GM12878 (cell line): ENCODE measurements at places on chromosomes 12 and 14.

DNA sequence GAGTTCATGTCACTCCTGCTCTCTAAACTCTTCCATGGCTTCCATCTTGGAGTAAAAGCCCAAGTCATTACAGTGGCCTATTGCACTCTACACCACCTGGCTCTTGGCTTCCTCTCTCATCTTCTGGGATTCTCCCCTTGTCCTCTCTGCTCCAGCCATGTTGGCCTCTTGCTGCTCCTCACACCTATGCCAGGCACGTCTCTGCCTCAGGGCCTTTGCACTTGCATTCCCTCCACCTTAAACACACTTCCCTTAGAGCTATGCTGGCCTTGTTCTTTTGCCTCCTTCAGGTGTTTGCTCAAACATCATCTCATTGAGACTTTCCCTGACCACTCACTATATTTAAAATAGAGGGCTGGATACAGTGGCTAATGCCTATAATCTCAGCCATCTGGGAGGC, 23.3 kb upstream of the RPH3A start:
- no peak for DNase-seq

DNA sequence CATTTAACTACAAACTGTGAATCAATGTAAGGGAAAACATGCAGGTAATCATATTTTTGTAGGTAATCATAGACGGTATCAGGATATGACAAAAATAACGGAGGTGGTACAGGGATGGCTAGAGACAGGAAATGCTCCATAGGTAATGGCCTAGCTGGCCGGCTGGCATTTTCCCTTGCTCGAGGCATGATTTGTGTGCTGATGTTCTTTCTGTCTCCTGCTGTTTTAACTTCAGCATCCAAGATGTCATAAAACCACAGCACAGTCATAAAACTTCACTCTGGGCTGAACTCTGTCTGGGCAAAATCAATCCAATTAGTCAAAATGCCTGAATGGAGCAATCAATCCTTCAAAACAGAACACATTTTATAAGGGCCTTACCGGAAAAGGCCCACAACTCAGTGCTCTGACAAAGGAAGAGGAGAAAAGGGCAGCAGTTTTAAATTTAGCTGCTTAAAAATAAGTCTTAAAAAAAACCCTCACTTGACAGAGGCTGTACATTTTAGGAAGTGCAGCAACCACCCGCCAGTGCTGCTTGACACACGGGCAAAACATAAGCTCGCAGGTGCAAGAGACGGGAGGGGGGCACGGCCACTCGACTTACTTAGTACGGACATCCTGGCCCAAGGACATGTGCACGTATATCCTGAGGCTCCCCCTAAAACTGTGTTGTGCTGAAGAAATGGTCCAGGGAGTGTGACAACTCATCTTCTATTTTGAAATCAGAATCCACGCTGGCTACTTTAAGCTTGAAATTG, 40.5 kb upstream of the GPR68 start:
- no peak for DNase-seq

DNA sequence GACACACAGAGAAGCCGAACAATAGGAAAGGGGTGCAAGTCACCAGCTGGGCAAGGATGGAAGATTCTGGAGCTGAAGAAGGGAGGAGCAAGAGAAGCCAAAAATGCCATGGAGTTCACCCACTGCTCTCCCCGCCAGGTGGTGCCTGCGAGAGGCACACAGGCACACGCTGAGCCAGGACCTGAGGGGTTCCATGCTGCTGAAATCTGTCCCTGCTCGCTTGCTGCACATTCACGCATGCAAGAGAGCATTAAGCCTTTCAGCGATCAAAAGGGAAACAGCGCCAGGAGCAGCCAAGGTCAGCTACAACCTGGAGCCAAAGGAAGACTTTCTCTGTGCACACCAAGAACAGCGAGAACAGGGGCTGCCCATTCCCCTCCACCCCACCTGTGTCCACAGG, 104.1 kb downstream of the ANO2 start:
- DNase-seq: no peak

- no peak for DNase-seq
These were observed 43.1 kb downstream of the FRS2 start for GRCh38 chr12:69513297-69513696.

DNA sequence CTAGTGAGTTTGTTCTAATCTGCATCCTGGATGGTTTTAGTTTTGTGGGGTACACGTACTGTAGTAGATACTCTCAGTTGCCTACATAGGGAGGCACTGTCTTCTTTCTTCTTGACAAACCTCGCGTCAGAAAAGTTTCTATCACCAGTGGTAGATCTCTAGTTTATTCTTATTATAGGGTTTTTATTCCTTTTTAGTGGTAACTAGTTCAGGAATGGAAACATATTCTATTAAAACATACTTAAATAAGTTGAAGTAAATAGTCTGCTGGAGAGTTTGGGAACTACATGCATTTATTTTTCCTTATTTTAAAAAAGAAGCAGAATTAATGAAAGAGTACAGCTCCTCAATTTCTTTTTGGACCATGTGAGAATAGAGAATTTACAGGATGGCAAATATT, 33.6 kb upstream of the OR9K2 start:
- no peak for DNase-seq

GRCh38 chr12:124024263-124024678, 51.3 kb downstream of the ZNF664 start:
- DNase-seq: no peak

DNA sequence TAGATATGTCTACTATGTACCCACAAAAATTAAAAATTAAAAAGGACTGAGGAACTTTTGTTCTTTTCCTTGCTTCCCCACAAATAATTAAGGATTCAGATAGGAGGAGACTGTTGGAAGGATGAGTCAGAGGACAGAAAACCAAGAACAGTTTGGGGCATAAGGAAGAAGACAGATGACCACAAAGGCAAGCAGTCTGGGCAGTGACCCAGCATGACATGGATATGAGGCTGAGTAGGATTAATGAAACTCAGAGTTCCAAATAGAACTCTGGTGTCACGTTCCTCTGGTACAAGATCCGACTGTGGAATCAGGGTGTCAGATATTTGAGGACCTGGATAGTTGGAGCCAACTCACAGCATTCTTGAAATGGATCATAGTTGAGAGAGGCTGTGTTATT, 89.3 kb upstream of the SLC38A4 start:
- no peak for DNase-seq

DNA sequence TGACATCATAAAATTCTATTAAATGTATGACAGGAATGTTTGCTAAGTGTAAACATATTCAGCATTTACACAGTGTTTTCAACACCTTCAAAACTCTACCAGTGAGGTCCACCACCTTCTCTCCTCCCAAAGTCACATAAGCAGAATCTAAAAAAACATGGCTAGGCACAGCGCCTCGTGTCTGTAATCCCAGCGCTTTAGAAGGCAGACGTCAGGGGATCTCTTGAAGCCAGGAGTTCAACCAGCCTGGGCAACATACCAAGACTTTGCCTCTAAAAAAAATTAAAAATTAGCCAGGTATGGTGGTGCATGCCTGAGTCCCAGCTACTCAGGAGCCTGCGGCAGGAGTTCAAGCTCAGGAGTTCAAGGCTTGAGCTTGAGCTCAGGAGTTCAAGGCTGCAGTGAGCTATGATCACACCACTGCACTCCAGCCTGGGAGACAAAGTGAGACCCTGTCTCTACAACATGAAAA, 30.0 kb downstream of the NUMB start:
- DNase-seq: no peak

GRCh38 chr12:102487226-102487625, 6.9 kb upstream of the IGF1 start:
- DNase-seq: no peak

DNA sequence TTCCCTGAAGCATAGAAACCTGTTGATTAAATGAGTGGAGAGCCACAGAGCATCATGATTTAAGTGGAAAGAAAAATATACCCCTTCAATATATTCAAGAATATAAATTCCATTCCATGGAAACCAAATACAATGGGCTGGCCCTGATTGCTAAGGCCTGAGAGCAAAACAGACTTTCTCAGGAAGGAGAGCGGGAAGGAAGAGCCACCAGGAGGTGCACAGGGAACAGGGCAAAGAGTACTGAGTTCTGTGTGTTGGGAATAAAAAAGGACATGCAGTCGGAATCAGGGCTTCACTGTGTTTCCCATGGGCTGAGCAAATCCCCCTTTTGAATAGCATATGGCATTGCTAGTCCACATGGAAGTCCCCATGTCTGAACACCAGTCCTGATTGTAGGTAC, 69.7 kb upstream of the PLEKHG3 start:
- no peak for DNase-seq

DNA sequence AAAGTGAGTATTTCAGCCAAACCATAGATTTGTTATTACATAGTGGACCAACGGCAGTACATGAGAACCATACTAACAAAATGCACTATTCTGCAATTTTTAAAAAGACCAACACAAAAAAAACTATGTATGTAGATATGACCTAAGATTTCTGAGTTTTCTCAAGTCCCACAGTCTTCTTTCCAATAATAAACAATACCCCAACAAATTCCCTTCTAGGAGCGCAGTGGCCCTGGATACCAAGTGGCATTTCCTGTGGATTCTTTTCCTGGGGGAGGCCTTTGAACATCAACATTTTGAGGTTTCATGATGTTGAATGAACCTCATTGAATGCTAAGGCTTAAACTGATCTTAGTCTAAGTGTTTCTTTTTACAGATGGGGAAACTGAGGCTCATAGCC, 210.5 kb downstream of the BCAT1 start:
- DNase-seq: no peak

DNA sequence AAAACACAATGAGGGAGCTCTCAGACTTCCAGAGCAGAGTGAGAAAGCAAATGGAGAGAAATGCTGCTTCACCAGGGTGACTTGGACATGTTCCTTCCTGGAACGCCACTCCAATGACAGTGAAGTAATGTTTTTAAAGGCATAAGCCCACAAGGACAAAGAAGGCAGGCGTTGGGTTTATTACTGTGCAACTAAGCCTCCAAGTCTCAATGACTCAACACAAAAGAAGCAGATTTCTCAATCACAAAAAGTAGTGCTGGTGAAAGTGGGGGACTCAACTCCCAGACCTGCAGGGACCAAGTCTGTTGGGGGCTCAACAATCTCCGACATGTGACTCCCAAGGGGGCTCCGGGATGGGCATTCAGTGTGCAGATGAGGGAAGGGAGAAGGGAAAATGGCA, 505.2 kb downstream of the BCL11B start:
- no peak for DNase-seq

GRCh38 chr14:99265571-99265970, 6.4 kb downstream of the BCL11B start:
- no peak for DNase-seq

- DNase-seq: no peak
These were observed 45.5 kb downstream of the CHST11 start for GRCh38 chr12:104502217-104502616.

DNA sequence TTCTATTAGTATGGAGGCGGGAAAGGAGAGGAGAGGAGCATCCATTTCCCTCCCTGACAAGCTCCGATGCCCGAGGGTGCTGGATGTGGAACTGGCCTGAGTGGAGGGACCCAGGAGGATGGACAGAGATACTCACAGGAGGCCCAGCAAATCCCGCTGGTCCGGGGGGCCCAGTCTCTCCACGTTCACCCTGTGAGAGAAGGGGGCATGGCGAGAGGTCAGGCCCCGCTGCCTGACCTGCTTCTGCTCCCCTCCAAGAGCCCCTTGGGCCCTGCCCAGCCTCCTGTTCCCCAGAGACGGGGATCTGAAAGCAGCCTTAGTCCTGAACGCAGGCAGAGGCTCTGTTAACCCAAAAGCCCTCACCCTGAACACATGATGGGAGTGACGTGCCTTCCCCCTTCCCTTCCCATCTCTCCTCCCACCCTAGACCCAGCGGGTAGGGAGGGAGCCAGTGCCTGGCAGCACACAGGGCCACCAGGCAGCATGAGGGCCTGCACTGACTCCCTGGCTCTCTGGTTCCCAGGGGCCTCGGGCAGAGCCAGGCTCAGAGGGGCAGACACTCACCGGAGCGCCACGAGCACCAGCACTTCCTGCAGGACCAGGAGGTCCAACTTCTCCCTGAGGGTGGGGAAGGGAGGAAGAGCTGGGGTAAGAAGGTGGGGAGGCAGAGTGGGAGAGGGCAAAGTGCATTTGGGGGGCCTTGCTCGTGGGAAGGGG, 17.5 kb downstream of the TMEM106C start:
- no peak for DNase-seq

DNA sequence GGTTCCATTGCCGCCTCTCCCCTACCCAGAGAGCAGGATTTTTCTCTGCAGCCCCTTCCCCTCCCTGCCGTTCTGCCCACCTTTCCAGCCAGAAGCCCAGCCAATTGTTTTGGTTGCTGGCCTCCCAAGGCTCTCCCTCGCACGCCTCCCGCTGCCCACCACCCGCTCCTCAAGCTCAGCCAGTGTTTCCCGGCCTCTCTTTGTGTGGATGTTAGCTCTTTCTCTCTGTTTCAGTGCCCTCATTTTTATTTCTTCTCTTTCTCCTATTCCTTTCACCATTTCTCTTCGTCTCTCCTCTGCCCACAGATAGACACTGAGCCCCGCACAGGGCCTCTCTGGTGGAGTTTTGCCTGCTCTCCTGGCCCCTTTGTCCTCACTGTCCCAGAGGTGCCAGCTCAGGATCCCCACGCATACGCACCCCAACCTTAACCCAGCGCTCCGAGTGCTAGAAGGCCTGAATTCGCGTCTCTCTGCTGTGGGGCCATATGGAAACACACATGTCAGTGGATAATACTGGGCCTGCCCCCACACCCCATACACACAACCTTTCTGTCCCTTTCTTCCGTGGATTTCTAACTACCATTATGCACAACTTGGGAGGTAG, 54.9 kb downstream of the SMUG1 start:
- DNase-seq: no peak

DNA sequence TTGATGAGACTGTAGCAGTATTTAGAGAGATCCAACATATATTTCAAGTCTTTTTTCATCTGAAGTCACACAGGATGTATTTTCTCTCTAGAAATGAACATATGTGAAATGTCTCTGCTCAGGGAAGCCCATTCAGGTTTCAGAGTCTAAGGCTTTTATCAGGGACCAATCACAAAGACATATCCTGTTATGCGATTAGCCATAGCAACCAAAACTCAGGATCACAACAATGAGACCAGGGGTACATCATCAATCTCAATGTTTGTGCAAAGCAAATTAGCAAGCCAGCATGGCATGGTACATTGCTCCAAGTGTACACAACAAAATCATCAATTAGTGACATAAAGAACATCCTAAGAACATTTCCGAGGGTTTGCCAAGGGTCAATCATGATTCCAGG, 99.2 kb upstream of the AMN1 start:
- no peak for DNase-seq

GRCh38 chr12:27009881-27010301, 4.3 kb downstream of the TM7SF3 start:
- DNase-seq: no peak

DNA sequence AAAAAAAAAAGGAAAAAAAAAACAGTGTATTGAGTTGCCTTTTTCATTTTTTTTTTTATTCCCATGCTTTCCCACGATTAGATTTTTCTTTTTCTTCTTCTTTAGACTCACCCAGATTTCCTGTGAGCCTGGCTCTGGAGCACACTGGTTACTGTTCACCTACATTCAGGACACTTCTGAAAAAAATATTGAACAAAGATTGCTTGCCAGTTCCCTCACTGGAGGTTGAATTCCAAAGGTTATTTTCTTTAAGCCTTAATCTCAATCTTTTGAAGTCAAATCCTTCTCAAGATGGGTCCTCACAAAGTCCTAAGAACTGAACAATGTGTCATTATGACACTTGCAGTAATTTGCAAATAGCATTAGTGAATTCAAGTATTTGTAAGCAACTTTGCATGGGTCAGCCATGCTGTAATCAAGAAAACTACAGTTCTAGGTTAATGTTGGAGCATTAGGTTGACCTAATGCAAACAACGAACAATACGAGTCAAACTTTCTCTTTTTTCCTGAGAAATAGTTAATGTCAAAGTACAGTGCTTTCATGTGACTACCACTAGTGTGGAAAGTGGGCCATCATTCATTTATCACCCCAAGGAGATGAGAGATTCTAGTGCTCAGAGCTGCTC, 49.2 kb upstream of the DUSP6 start:
- no peak for DNase-seq
